Dorsolateral prefrontal cortex (tissue), 122 donors: ENCODE measurements at places on chromosomes 11 and 22.

DNA sequence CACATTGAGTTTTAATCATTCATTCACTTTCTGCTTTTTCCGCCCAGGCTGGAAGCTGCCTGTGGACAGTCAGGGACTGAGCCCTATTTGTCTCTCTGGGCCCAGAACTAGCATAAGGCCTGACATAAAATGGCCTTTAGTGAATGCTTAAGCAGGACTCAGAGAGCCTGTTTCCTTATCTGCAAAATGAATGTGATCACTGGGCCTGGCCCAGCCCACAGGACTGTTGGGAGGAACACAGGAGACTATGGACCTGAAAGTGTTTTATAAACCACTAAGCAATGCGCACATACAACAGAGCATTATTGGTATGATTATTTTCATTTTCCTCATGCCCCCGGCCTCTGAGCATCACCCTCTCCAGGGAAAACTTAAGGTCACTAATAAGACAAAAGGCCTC lies 3.9 kb upstream of the MYH9 start:
- DNase-seq, result no peak

DNA sequence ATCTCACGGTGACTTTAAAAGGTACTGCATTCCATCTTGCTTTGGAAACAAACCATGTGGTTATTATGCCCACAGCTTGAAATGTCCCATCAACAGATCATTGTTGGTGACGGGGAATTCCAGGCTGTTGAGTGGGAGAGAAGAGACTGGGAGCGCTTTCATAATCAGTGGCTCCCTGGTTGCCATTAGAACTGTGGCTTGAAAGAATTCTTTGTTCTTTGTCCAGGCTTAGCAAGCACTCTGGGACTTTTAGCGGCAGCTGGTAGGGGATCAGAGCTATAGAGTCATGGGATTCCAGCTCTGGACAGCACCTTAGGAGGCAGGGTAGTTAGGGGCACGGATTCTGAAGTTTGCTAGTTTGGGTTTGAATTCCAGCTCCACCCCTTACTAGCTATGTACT lies 22.0 kb downstream of the MMP20 start:
- DNase-seq, result peak; percentile 42

GRCh38 chr22:39275814-39276439 lies 31.1 kb upstream of the PDGFB start:
- no peak for DNase-seq

GRCh38 chr11:102883141-102883540 lies 8.4 kb upstream of the MMP12 start:
- DNase-seq, result no peak

DNA sequence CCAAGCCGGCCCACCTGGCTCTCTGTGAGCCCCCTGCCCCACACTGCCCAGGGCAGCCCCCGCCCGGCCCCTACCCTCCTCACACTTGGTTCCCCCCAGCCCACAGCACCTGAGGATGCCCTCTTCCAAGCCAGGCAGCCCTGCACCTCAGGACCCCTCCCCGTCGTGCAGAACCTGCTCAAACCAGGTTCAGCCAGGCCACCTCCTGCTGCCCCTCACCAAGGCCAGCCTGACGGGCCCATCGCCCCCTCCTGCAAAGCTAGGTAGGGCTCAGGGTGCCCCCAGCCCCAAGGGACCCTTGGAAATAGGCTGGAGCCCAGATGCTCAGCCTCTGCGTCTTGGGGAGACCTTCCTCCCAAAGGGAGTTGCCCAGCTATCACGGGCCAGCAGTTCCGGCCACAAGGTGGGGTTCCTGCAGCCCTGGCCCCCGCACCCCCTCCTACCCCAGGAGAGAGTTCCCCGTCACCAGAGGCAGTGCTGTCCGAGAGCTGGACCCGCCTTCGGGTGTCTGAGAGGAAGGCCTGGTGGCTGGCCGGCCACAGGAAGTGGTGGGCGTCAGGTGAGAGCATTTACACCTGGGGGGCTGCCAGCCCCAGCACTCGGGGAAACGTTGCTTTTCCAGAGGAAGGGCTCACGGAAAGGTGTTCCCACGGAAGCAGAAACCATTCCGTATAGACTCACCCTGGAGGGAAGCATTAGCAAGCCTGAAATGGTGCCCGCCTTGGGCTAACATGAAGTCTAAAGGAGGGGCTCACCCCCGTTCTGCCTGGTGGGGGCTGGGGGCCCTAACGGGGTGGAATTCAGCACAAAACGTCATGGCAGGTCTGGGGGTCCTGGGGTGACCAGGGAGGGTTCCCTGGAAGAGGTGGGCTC lies 3.2 kb upstream of the SYT8 start:
- no peak for DNase-seq
